ENCODE measurements at places on chromosomes 5 and 9.

DNA sequence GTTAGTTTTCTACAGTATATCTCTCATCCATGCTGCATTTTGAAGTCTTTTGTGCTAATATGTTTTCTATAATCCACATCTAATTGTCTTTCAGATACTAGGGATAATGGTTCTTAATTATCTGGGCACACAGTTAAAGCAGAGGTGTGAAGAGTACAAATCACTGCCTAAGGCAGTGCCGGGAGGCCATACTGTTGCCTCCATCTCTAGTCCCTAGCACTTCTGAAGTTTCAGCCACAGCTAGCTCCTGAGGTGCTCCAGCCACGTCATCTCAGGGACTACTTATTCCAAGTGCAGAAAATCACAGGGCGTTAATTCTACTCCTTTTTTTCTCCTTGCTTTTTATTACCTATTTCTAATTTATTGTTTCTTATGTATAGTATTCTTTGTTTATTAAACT is 760.0 kb upstream of the FAM174A start:
- DNase-seq, result no peak

- DNase-seq, result peak; percentile 46
Measured at GRCh38 chr9:133527444-133527920, 2.7 kb upstream of the MYMK start.

DNA sequence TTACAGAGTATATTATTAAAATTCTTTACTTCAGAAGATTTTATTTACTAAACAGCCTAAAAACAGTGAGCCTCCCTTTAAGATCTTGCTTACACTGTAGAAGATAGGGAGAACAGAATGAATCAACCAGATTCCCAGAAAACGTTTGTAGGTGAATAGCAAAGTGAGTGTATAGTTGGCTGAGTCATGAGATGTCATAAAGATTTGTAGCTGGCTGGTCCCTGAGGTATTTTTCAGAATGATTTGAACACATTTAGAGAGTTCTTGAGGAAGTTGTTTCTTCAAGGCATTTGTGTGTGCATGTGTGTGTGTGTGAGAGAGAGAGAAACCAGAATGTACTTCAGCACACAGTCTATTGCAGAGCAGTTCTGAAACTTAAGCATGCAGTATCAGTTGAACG is 159.4 kb upstream of the PRR16 start:
- DNase-seq, result peak; percentile 73

- peak; percentile 24 for DNase-seq
Measured at GRCh38 chr5:97854871-97855762, 672.1 kb upstream of the RIOK2 start.

- DNase-seq, result no peak
Measured at GRCh38 chr5:103474677-103475076, 87.9 kb downstream of the NUDT12 start.

DNA sequence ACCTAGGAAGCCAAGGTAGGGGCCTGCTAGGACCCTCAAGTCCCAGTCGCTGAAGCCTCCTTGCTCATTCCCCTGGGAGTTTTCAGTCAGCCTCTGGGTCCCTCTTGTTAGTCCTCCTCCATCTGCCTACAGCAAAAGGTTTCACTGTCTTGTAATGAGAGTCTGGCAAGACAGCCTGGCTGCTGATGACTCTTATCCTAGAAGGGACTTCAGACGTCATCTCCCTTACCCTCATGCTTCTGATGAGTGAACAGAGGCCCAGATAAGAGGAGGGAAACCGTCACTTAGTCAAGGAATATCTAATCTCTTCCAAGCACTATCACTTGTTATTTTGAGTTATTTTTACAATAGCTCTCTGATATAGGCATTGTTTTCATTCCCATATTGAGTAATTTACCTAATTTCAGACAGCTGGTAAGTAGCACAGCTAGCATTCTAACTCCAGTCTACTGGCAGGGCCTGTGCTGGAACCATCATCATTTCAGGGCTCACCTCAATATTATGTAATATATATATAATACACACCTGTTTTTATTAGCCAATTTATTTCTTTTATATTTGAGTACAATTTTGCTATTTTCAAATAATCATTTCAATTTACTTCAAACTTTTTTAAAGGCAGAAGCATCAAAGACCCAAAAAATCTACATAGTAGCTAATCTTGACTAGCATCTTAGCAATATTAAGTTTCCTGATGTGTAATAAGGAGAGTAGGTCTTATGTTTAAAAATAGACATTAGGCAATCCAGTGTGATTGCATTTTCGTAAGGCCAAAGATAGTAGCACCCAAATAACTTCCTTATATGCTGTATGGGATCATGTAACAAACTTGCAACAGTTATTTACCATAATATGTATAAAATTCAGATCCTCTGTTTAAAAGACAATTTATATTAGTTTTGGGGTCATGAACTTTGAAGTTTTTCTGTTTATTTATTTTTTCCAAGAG is 7.9 kb downstream of the CMYA5 start:
- DNase-seq, result peak; percentile 41

- no peak for DNase-seq
Measured at GRCh38 chr5:73709536-73710129, 83.6 kb downstream of the ARHGEF28 start.

- no peak for DNase-seq
Measured at GRCh38 chr5:82938901-82939725, 138.1 kb downstream of the TMEM167A start.

GRCh38 chr9:30757723-30758122 is 1626.7 kb upstream of the ACO1 start:
- DNase-seq, result no peak

DNA sequence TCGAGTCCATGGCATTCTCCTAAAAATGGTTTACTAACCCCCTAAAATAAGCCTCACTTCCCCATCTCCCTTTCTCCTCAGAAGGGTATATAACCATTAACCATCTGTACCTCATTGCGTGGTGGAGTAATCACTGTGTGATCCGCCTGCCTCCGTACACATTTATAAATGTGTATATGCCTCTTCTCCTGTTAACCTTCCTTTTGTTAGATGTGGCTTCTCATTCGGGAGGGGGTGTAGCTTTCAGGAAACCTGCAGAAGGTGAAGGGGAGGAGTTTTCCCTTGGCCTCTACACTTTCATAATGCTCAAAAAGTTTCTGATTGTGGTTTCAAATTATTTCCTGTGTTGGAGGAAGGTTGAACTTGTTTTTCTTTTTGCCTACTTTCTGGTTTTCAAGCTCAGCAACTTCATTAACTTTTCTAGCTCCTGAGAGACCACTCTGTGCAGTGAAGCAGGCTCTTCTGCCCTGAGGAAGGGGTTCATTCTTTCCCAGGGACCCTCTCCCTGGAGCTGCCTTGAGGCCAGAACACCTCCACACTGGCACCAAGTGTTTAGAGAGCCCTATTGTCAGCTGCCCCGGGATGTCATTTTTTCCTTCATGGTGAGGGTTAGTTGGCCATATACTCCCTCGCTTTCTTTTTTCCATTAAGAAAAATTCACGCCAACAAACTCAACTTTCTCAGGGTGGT is 46.9 kb downstream of the RASGRF2 start:
- DNase-seq, result no peak

DNA sequence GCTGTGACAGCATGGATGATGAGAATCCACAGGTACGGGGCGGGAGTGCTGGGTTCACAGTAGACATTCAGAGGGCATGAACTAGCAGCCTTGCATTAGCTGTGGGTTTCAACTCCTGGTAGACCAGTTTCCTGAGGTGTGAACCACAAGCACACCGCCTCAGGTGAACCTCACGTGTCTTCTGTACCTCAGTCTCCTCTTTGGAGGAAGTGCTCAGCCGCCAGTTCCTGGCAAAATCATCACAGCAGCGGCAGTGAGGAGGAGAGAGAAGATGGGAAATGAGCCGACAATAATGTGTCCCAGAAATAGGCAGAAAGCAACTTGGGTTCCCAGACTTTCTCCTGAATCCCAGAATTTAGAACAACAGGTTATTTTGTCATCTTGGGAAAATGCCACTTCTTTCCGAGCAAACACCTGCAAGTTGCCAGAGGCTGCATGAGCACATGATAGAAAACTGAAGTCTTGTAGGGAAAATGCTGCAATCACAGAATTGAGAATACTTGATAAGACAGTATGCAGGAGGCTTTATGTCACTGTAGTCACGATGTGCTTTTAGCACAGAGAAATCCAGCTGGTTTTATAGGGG is 258.5 kb downstream of the AOPEP start:
- no peak for DNase-seq

GRCh38 chr9:134267881-134268724 is 58.2 kb upstream of the RXRA start:
- DNase-seq, result no peak

DNA sequence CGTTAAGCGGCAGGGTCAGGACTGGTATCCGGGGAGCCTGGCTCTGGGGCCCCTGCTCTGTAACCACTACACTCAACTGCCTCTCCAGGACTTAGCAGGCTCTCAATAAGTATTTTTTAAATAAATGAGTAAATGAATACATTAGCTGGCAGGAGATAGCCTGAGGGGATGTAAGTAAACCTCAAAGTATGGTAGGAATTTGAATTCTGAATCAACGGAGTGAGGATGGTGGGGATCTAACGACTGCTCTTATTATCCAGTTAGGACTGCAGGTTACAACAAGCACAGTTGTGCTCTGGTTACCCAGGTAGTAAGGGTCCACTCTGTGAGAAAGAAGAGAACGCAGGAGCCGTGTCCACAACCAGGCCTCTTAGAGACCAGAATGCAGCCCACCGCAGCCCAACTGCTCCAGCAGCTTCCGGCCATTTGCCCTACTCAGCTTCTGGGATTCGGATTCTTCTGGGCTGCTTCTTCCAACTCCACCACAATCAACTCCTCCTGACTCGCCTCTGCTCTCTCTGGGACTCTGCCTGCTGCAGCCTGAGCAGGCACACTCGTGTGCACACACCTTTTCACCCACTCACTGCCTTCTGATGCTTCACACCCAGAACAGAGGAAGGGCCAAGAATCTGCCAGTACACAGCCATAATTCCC is 52.6 kb downstream of the MED27 start:
- peak; percentile 45 for DNase-seq

DNA sequence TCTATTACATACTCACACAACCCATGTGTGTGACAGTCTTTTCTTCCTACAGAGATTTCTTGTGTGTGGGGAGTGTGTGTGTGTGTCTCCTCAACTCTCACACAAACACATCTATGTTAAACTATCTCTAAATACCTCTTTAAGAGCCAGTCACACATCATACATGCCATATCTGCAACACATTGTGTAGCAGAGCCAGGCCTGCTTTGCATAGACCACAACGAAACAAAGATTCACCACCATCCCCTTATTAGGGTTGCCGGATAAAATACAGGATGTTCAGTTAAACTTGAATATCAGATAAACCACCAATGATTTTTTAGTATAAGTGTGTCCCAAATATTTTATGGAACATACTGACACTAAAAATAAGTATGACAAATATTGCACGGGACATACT is 2.3 kb downstream of the FAM170A start:
- DNase-seq, result no peak

DNA sequence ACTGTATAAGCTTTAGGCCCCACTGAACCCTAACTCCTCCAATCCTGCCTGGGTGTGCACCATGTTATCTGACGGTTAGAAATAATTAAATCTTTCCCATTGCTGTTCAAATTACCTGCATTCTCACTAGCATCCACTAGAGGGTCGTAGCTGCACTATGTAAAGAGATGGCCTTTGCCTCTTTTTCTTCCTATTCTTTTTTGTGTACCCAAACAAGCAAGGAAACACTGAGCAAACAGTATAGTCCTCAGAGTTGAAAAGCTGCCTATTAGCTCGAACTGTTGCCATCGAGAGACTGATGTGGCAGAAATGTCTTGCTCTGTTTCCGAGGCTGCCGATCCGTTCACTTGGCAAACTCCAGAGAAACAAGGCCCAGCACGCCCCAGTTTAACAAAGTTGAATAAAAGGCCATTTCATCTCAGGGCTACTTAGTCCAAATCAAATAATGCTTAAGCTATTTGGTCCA is 163.8 kb upstream of the TRPM3 start:
- peak; percentile 66 for DNase-seq

GRCh38 chr5:154042766-154043165 is 4.0 kb downstream of the MFAP3 start:
- no peak for DNase-seq

GRCh38 chr5:54296386-54296785 is 14.0 kb downstream of the ARL15 start:
- DNase-seq, result no peak

- no peak for DNase-seq
Measured at GRCh38 chr9:122327175-122327574, 43.6 kb upstream of the PTGS1 start.

GRCh38 chr5:119996128-119996527 is 366.8 kb downstream of the FAM170A start:
- DNase-seq, result peak; percentile 58

GRCh38 chr5:124554746-124555578 is 191.5 kb downstream of the ZNF608 start:
- no peak for DNase-seq

DNA sequence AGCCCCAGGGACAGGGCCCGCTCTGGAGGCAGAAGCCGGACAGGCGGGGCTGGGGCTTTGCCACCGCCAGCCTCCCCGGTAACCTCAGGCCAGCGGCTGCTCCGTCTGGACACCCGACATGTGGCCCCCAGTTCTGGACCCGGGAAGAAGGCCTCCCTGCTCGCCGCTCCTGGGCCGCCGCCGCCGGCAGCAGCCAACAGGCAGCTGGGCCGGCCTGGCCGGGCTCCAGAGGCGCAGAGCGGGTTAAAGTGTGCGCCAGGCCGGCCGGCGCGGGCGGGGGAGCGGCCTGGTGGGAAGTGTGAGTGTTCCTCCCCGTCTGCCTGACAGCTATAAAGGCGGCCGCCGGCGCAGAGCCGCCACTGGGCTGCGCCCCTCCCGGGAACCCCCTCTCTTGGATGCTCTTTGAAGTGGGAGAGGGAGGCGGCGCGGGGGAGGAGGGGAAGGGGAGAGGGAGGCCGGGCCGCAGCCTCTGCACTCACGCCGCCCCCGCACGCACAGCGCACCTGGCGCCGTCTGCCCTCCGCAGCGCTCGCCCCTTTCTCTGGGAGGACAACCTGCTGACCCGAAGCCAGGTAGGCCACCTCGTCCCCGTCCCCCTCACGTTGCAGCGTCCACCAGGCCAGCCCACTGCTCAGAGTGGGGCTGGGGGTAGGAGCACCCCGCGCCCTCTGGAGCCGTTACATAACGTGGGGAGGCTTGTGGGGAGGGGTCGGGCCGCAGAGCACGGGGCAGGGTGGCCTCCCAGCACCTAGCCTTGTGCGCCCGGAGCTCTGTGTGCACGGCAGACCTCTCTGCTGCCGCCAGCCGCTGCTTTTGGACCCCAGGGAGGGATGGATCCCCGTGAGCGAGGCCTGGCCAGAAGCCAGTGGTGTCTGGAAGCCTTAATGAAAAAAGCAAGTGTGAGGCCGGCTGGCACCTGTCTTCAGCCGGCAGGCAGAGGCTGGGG is at the start of gene ADAMTSL2:
Gene ADAMTSL2, plus strand, starts transcription at position 359 of the 946 bp plus-strand sequence. CDS start 2,009 bp downstream, outside the sequence.
- peak; percentile 77 for DNase-seq

- DNase-seq, result no peak
Measured at GRCh38 chr5:175222621-175223020, 221.4 kb downstream of the DRD1 start.

DNA sequence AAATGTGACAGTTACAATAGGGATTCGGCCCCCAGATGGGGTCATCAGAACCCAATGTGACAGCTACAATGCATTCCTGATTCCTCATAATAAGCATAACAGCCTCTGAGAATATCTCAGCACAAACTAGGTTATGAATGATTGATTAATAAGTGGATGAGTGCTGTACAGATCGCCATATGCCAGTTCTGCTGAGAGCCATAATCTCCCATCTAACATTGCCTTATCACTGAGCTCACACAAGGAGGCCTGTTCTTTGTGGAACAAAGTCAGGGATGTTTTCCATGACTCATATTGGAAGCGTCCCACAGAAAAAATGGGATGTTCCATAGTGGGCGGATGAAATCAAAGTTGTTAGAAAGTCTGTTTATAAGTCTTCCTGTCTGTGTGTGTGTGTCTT is 89.6 kb downstream of the KIF4B start:
- peak; percentile 31 for DNase-seq

Data from fibroblast of villous mesenchyme (primary cell).